ENCODE measurements at places on chromosomes 16 and 17.

DNA sequence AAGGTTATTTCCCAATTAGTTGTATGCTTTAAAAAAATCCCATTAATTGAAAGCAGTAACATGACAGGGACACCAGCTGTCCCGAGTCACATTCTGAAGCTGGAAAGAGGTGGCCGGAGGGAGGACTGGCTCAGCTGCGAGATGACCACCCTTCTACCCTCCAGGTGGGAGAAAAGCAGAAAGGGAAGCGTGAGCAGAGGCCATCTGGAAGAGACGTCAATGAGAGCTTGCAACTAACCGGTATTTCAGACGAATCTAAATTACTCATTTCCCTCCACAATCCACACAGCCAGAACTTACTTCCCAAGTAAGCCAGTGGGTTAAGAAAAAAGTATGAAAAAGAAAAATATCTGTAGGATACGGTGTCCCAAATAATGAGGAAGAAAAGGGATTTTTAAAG is 28.5 kb upstream of the SLC38A8 start:
- no peak for DNase-seq

GRCh38 chr16:2815299-2815771 is 1.7 kb upstream of the PRSS21 start:
- no peak for DNase-seq

DNA sequence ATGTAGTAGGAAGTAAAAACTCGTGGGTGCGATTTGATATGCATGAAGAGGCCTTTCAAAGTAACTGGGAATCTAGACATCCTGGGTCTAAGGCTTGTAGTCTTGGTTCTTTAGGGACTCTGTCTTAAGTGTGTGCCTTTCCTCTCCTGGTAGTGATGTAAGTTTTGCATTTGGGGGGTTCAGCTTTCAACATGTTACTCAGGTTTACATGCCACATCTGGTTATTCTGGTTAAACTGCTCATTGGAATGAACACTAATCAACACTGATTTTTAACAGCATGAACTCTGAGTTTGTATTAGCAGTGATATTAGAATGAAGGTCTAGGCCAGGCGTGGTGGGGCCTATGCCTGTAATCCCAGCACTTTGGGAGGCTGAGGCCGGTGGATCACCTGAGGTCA is 15.1 kb downstream of the PGS1 start:
- no peak for DNase-seq

DNA sequence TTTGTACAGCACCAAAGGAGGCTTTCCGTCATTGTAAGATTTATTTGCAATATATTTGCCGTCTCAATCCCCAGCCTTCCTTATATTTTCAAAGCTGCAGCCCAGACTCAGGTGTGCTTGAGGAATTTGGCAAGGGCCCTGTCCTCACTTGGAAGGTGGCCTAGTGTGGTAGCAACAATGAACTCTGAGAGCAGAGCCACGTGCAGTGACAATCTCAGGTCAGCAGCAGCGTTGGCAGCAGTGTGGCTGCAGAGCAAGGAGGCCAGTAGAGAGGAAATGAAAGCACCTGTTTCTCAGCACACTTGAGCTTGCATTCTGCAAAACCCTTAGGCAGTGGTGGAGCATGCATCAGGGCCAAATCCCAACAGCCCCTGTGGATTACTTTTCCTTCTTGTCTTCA is 613.5 kb downstream of the RBFOX1 start:
- no peak for DNase-seq

GRCh38 chr16:85987750-85988078 is 88.8 kb downstream of the IRF8 start:
- DNase-seq, result no peak

DNA sequence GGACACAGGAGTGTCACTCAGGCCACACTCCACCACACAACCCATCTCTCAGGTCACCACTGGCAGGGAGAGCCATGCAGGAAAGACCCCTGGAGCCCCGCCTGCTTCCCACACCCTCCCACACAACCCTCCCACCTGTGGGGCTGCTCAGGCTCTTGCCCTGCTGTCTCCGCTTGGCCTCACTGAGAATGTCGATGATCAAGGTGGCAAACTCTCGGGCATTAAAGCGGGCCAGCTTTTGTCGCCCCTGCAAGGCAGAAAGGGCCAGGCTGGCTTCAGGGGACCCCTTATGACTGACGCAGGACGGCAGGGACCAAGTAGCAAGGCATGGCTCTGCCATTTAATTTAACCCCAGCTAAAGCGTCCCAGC is 8.5 kb downstream of the TP53I13 start:
- no peak for DNase-seq

GRCh38 chr16:3058139-3059030 is 7.1 kb upstream of the IL32 start:
- no peak for DNase-seq

DNA sequence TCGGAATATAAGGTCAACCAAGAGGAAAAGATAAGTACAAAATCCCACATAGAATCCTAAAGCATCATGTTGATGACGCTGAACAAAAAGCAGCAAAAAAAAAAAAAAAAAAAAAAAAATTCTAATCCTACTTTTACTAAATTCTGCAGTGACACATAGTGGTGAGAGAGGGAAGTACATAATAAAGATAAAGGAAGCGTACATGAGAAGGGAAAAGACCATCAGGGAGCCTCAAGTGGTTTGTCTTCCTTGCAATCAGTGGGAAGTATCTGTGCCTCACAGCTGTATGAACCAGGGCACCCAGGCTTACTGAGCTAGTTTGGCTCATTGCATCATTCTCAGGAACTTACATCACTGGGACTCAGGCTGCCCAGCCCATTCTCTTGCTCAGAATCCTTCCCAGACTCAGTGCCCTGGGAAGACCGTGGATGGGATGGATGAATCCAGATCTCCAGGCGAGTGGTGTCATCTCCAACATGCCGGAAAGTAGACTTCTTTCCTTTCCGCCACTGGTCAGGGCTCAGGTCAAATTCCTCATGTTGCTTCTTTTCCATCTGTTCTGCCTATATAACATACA is 21.2 kb downstream of the SMG6 start:
- DNase-seq, result no peak

- DNase-seq, result no peak
Observed at GRCh38 chr17:77852731-77853130, 105.8 kb upstream of the TNRC6C start.

DNA sequence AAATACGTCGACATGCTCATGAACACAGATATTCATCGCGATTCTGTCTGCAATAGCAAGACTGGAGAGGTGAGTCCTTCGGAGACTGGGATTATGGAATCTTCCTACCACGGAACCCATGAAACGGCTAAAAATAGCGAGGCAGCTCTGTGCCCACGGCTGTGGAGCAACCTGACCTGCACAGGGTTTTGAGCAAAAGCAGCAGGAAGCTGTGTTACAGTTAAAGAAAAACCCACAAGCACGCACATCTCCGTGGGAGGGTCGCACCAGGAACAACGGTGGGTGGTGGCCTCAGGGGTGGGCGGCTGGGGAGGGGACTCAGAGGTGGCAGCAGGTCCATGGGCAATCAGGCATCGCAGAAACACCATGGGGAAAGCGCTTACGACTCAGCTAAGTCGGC is 24.8 kb downstream of the SLC38A10 start:
- no peak for DNase-seq

DNA sequence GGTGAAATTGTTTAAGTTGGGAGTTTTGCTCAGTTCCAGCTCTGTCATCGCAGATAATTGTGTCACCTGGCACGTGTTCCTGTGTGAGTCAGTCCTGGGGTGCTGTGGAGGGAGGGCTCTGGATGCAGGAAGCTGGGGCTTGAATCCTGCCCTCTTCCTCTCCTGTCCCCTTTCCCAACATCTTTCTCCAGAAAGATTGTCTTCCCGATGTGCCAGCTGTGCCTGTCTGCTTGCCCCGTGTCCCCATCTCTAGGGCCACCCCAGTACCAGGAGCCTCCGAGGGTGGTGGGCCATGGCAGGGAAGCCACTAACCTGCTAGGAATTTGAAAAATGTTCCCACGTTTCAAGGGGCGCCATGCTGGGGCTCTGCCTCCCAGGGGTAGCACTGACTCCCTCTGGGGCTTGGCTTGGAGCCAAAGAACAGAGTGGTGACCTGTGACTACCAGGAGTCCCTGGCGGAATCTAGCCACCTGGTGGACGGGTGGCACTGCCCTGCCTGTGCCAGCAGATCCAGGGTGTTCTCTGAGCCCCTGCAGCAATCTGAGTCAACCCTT is 198.1 kb downstream of the ENGASE start:
- no peak for DNase-seq

GRCh38 chr16:88938777-88939244 is 38.2 kb downstream of the CBFA2T3 start:
- no peak for DNase-seq

DNA sequence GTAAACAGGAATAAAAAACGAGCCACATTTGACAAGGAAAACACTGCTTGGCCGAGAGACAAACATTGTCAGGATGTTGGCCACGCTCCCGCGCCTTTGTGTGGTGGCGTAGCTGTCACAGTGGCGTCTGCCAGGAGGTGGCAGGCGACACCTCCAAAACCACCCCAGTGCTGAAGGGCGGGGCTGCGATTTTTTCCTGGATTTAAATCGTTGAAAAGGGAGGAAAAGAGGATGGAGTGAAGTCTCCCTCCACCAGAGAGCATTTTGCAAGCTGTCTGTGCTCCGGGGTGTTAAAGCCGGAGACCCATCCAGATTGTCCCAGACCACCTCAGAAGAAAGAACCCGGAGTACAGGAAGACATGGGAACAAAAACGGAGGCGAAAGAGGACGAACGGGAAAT is 12.7 kb downstream of the MRM3 start:
- no peak for DNase-seq

Measured in stimulated activated CD4-positive, alpha-beta T cell treated with anti-CD3 and anti-CD28 coated beads, Interleukin-2, amount 100 ng/mL, for 4 hours (primary cell).